ENCODE measurements at places on chromosomes 16 and 17. TPM values are rescaled to one million over a fixed set of nuclear protein-coding genes. Genes with fewer than 3 reads are reported as not detected.

DNA sequence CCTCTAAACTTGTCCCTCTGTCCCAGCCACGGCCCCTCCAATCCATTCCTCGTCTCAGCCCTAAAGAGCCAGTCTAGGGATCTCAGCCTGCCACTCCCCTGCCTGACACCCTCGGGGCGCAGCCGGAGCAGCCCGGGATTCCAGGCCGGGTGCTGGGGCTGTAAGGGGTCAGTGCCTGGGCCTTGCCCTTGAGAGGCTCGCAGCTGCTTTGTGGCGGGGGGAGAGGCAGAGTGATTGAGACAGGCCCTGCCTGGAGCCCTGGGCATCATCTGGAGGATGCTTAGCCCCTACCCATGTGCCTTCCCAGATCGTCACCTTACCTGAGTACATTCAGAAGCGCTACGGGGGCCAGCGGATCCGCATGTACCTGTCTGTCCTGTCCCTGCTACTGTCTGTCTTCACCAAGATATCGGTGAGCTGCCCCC lies 8.3 kb downstream of the SLC5A10 start:
- H3K4me3 ChIP-seq, result no peak overlapping the region
- H3K27me3 ChIP-seq, result no peaks in the 10 kb centered on the region
- no peaks in the 10 kb centered on the region for H3K36me3 ChIP-seq
- DNase-seq, result no peak
- H3K4me1 ChIP-seq, result peaks cover 23% of the 10 kb centered on the region

DNA sequence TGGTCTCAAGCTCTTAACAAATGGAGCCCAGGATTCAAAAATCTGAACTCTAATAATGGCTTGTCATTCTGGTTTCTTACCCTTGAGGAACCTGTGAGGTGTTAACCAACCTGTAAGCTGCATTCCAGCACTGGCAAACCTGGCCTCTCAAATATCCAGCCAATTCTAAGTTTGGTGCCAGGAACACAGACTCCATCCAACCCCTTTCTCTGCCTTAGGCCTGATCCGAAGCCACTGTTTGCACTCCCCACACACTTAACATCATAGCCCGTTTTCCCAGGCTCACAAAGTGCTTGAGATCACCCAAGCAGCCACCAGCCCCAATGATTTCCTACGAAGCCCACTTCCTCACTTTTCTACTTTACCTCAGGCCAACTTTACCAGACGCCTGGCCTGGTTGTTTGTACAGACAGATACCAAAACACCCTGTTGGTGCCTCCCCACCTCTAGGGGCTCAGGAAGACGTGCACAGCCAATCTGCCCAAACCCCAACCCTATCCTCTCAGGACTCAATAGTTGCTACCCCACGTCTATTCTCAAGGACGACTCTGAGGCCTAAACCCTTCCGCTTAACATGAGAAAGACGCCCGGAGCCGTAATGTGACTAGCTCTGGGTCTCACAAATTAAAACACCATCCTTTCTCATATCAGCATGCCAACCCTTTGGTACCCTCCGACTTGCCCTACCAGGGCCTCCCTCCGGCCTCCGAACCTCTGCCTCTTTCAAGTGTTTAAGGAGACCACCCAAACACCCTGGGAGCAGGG lies 3.2 kb upstream of the PER1 start:
- H3K27ac ChIP-seq, result peak overlapping the region; percentile 100
- H3K4me1 ChIP-seq, result peaks cover 86% of the 10 kb centered on the region
- peaks cover 16% of the 10 kb centered on the region for H3K36me3 ChIP-seq

- H3K36me3 ChIP-seq, result no peaks in the 10 kb centered on the region
- no peak for DNase-seq
- H3K27me3 ChIP-seq, result no peaks in the 10 kb centered on the region
- H3K4me1 ChIP-seq, result peaks cover 27% of the 10 kb centered on the region
- peak overlapping the region; percentile 95 for H3K27ac ChIP-seq
These were observed 922 bp downstream of the FBXL19 start for GRCh38 chr16:30924076-30924912.

- H3K4me3 ChIP-seq, result peak overlapping the region; percentile 75
- no peaks in the 10 kb centered on the region for H3K27me3 ChIP-seq
- no peaks in the 10 kb centered on the region for H3K36me3 ChIP-seq
- peak overlapping the region; percentile 48 for H3K27ac ChIP-seq
These were observed 175.3 kb downstream of the UTP18 start for GRCh38 chr17:51435641-51436091.

DNA sequence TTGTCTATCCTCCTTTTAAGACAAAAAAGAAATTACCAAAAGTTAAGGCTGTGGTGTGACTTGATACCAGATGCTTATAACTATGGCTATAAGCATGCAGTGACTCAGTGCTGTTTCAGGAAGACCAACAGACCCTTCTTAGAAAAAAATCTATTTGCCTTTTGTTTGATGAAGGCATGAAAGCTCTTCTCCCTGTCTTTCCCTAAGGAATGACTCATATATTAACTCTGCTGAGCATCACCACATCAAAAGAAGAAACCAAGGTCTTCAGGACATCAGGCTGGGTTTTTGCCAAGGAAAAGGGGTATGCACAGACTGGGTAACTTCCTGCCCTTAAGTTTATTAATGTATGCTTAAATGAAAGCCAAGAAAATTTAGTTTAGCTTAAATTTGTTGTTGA lies 47.1 kb downstream of the VMP1 start:
- H3K27ac ChIP-seq, result peak overlapping the region; percentile 77
- H3K36me3 ChIP-seq, result no peaks in the 10 kb centered on the region
- no peaks in the 10 kb centered on the region for H3K27me3 ChIP-seq
- H3K4me3 ChIP-seq, result peak overlapping the region; percentile 87
- H3K4me1 ChIP-seq, result peaks cover 42% of the 10 kb centered on the region
- DNase-seq, result peak; percentile 75

DNA sequence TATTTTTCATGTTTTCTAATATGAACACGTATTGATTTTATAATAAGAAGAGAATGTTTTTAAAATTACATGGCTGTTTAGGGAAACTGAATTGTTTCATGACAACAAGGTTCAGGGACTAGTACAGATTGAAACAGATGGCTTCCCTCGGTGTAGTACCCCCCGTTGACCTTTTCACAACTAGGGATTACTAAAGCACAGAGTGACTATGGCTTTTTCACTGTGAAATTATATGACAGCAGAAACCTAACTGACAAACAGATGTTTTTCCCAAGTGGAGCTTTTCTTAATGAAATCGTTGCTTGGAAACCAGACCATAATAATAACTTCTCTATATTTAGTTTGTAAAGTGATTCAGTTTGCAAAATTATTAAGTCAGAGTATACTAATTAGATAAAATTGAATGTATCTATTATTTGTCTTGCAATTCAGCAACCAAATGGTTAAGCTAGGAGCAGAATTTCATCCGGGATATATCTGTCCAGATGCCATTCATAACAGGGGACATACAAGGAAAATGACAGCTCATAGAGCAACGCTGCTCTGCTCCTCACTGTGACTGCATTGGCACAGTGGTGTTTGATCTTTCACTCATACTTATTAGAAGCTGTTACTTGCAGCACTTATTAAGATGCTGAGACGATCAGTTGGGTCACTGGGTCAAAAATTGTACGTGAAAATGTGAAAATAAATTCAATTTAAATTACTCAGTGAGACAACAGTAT lies 111.7 kb downstream of the TANGO6 start:
- H3K36me3 ChIP-seq, result no peaks in the 10 kb centered on the region
- no peaks in the 10 kb centered on the region for H3K27me3 ChIP-seq
- no peak overlapping the region for H3K27ac ChIP-seq
- DNase-seq, result no peak

DNA sequence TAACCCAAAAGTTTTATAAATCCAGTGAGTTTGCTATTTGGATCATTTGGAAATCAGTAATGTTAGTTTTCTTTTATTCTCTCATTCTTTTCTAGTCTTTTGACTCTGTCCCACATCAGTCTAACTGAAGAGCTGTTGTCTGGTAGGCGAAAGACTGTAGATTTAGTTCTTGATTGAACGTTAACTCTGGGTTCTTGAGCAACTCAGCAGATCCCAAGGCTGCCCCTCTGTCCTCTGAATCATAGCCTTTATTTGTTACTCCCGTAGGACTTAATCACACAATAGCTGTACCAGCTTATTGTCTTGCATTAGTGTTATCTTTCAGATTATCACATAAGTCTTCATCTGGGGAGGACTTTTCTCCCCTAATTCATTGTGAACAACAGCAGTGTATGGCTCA lies 119.3 kb upstream of the TOM1L1 start:
- H3K4me1 ChIP-seq, result no peaks in the 10 kb centered on the region
- H3K4me3 ChIP-seq, result no peak overlapping the region
- no peaks in the 10 kb centered on the region for H3K27me3 ChIP-seq
- H3K36me3 ChIP-seq, result no peaks in the 10 kb centered on the region
- DNase-seq, result no peak

DNA sequence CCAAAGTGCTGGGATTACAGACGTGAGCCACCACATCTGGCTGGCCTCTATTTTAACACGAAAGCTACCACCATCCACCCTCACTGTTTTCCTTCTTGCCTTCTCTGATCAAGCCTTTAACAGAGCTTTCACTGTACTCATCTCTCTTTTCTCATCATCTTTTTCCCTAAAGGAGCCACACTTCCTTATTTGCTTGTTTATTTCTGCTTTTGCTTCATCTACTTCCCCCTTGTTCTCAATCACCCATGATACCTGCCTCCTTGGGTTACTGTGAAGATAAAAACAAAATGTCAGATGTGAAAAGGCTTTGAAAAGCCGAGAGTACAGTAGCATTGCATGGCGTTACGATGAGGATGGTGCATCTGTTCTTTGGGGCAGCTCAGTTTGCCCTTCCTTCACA lies 79.9 kb downstream of the ZNF18 start:
- no peaks in the 10 kb centered on the region for H3K36me3 ChIP-seq
- no peak overlapping the region for H3K27ac ChIP-seq
- no peaks in the 10 kb centered on the region for H3K27me3 ChIP-seq
- DNase-seq, result no peak
- no peaks in the 10 kb centered on the region for H3K4me1 ChIP-seq

GRCh38 chr17:34068571-34068970 lies 186.5 kb upstream of the CCL2 start:
- peaks cover 2% of the 10 kb centered on the region for H3K27me3 ChIP-seq
- no peak for DNase-seq
- no peaks in the 10 kb centered on the region for H3K36me3 ChIP-seq
- no peak overlapping the region for H3K4me3 ChIP-seq
- no peaks in the 10 kb centered on the region for H3K4me1 ChIP-seq

- no peak overlapping the region for H3K27ac ChIP-seq
- no peak overlapping the region for H3K4me3 ChIP-seq
- no peaks in the 10 kb centered on the region for H3K36me3 ChIP-seq
- DNase-seq, result no peak
- H3K4me1 ChIP-seq, result no peaks in the 10 kb centered on the region
These were observed 57.9 kb upstream of the CLEC19A start for GRCh38 chr16:19227643-19228042.

GRCh38 chr17:16817201-16817600 lies 127.2 kb downstream of the CCDC144A start:
- DNase-seq, result no peak
- no peaks in the 10 kb centered on the region for H3K27me3 ChIP-seq
- H3K36me3 ChIP-seq, result no peaks in the 10 kb centered on the region
- no peak overlapping the region for H3K27ac ChIP-seq
- no peak overlapping the region for H3K4me3 ChIP-seq

DNA sequence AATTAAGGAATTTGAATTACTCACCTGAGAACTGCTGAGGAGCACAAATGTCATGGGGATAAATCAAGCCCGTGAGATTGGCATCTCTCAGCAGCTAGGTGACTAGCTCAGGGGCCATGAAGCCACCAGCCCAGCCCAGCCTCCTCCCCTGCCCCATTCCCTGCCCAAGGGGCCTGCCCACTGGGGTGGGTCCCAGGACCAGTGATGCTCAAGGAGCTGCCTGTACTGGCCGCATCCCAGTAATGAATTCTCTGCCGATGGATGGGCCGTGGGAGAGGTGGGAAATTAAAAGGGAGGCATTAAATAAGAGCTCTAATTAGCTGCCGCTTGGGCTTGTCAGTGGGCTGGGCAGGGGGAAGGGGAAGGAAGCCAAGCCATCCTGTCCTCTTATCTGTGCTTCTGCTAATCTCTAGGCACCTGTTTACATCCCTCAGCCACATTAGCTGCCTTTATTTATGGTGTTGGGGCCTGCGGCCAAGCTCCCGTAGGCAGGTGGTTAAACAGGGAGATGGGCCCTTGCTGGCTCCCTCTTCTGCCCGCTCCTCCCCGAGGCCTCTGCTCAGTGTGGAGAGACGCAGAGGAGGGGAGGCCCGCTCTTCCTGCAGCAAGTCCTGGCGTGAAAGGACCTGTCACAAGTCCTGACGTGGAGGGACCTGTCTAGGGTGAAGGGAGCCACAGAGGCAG lies 48.8 kb downstream of the PIPOX start:
- H3K27ac ChIP-seq, result no peak overlapping the region
- H3K36me3 ChIP-seq, result peaks cover 92% of the 10 kb centered on the region
- DNase-seq, result no peak

DNA sequence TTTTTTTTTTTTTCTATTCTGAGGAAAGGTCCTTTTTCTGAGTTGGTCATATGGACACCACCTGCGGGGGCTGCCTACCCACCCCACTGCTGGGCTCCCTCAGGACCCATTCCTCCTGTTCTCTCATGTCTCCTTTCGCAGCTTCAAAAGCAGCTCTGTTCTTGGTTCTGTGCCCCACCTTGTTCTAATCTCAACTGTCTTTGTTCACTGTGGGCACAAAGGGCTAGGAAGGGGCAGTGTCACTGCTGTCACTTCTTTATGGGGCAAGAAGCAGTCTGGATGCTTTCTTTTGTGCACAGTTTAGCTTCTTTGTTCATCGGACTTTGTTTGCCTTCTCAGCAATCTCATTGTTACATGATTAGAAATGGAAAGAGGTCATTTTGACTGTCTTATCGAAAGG lies 7.1 kb downstream of the GOSR2 start:
- H3K27ac ChIP-seq, result no peak overlapping the region
- no peaks in the 10 kb centered on the region for H3K27me3 ChIP-seq
- peaks cover 58% of the 10 kb centered on the region for H3K36me3 ChIP-seq
- no peak for DNase-seq
- H3K4me3 ChIP-seq, result no peak overlapping the region
- H3K4me1 ChIP-seq, result peaks cover 7% of the 10 kb centered on the region

- DNase-seq, result no peak
- H3K36me3 ChIP-seq, result peaks cover 21% of the 10 kb centered on the region
- peak overlapping the region; percentile 83 for H3K27ac ChIP-seq
- H3K4me1 ChIP-seq, result peaks cover 35% of the 10 kb centered on the region
- H3K27me3 ChIP-seq, result no peaks in the 10 kb centered on the region
- H3K4me3 ChIP-seq, result peak overlapping the region; percentile 92
These were observed 495 bp downstream of the TXNDC17 start for GRCh38 chr17:6641247-6641863.

Gene NPIPB13
- total RNA-seq, result 30.5 TPM

Gene CTRL
- 8.0 TPM for total RNA-seq

Gene HBA1
- not detected for total RNA-seq

Gene EPOP
- total RNA-seq, result 0.59 TPM

Gene MT1B
- total RNA-seq, result not detected

Gene PRR29
- total RNA-seq, result 0.52 TPM

Gene SCGB1C2
- not detected for total RNA-seq

Gene TNFRSF13B
- 3.1 TPM for total RNA-seq

Gene CTRB1
- not detected for total RNA-seq
